ENCODE measurements at places on chromosomes 11 and 22. TPM values are rescaled to one million over a fixed set of nuclear protein-coding genes. Genes with fewer than 3 reads are reported as not detected.

DNA sequence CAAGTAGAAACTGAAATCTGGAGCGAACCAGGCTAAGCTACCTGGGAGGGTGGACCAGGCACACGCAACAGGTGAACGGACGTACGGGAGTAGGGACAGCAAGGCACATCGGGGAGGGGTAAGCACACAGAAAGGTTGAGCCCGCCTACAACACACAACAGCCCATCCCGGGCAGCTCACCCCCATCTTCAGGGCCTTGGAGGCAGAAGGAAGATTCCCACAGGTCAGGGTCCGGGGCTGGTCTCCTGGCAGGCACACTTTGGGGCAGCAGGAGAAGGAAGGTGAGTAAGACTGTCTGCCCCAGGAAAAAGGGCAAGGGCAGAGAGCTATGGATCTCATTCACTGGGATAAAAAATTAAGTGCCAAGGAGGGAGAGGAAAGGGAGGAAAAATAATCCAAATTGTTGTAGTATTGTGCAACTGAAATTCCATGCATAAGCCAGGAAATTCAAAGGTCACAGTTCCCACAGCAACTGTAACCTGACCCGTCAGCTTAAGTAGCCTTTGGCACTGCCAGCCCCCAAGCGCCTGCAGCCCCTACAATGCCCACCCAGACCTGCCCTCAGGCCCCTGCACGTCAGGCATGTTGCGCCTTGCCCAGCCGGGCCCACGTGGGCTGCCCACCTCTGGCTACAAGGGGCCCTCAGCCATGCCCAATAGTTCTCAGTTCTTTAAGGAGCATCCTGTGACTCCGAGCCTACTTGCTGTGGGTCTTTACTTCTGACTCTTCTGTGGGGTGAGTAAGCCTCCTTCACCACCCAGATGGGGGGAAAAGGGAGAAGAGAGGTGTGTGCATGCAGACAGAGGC lies 51.8 kb downstream of the MICAL3 start:
- no peak for DNase-seq

DNA sequence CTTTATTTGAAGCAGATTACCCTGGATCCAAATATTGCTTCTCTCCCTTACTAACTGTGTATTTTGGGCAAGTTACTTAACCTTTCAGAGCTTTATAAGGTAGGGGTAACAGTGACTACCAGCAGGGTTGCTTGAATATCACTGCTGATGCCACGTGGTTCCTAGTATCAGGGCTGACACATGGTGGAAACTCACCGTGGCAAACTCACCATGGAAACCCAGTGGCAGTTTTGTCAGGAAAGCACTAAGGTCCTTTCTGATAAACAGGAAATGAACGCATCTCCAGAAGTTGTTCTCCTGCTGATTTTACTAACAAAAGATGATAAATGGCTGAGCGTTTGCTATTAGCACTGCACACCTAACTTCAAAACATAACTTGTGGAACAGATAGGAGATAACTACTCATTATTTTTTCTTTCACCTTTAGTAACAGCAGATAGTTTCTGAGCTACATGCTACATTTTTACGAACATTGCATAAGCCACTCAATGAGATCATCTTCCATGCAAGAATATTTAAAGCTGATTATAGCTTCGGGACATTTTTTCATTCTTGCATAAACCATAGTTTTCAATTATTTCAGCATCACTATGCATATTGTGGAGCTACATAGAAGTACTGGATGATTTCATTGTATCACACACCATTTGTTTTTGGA lies 59.7 kb upstream of the RAG2 start:
- DNase-seq, result no peak

- no peak for DNase-seq
Measured at GRCh38 chr11:130206141-130206540, 46.6 kb downstream of the ST14 start.

GRCh38 chr11:101407324-101407723 lies 176.5 kb downstream of the TRPC6 start:
- DNase-seq, result no peak

DNA sequence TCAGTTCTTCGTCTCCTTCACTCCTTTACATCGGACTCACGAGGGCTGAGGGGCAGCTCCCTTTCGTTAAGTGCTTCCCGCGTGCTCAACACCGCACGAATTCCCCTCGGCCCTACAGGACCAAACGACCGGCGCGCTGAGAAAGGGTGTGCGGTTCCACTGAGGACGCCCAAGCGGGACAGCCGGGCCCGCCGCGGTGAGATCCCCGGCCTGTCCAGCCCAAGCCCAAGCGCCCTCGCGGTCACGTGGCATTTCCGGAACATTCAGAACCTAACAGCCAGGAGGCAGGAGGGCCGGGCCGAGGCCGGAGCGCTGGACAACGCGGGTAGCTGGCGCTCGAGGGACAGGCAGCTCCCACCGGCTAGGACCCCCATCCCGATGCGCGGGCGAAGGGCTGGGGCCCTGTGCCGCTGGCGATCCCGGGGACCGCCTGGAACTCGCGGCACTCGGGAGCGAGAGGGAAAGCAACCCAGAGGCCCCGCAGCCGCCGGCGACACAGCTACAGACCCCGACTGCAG lies 737 bp upstream of the STIP1 start:
- no peak for DNase-seq

DNA sequence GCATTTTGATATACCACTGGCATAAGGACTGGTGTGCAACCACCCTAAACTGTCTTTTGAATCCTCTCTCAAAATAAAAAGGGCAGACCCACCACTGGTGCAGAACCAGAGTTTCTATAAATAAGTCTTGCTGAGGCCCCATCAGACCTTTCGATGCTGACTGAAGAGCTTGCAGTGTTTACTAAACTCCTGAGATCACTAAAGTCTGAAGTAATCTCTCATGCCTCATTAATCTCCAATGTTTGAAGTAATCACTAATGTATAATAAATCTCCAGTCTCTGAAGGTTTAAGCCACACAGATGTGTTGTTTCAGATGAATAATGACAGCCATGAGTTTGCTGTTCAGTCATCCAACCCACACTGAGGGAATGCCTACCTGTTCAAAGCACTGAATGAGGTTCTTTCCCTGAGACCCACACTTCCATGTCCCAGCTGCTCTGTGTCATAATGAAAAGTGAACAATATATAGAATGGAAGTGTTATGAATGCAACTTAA lies 50.6 kb upstream of the DEUP1 start:
- no peak for DNase-seq

Gene ROBO4
- not detected for total RNA-seq

DNA sequence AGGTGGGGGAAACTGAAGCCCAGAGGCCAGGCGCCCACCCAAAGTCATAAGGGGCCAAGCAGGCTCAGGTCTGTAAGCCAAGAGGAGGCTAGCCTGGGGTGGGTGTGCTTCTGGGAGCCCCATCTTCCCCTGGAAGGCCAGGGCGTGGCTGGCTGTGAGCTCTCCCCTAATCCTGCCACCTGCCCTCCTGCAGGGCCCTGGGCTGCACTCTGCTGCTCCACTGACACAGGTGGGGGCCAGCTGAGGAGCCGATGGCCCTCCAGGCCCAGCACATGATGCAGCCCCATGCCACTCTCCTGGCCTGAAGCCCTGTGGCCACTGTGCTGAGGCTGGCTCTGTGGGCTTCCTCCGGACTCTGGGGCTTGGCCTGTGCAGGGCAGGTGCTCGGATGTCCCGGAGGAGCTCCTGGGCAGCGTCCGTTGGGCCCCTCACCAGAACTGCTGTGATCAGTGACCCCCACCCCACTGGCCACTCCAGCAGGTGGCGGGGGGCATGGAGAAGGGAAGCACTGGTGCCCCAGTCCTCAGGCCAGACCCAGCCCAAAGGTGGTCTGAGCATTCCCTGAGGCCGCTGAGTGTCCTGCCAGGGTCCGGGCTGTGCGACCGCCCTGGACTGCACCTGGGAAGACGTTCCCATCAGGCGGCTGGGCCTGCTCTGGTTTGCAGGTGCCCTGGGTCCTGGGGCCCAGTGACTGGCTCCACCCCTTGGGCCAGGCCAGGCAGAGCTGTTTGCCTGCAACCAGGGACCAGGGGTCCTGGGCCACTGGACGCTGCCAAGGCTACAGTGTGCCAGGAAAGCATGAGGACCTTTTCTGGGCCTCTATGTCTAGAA lies 8.5 kb downstream of the PIM3 start:
- DNase-seq, result no peak

Gene XKR3
- not detected for total RNA-seq

DNA sequence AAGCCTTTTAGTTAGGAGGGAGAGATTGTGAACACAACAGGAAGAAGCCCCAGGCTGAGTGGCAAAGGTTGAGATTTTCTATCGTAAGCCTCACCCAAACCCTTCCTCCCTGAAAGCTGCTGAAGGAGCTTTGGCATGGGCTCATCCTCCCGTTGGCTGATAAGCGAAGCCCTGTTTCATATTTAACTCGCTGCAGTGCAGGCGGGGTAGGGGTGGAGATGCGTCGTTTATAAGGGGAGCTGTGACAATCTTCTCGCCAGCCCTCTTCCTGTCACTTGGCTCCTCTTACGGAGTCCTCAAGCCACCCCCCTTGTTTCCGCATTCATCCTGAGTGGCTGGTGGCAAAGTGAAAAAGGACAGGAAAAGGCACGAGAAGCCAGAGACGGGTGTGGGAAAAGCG lies 137.0 kb downstream of the OR4C45 start:
- no peak for DNase-seq

Gene IFTAP
- 13.8 TPM for total RNA-seq

GRCh38 chr11:44766112-44766971 lies 39.6 kb downstream of the TSPAN18 start:
- no peak for DNase-seq

Gene ADAMTS15
- total RNA-seq, result 0.44 TPM

DNA sequence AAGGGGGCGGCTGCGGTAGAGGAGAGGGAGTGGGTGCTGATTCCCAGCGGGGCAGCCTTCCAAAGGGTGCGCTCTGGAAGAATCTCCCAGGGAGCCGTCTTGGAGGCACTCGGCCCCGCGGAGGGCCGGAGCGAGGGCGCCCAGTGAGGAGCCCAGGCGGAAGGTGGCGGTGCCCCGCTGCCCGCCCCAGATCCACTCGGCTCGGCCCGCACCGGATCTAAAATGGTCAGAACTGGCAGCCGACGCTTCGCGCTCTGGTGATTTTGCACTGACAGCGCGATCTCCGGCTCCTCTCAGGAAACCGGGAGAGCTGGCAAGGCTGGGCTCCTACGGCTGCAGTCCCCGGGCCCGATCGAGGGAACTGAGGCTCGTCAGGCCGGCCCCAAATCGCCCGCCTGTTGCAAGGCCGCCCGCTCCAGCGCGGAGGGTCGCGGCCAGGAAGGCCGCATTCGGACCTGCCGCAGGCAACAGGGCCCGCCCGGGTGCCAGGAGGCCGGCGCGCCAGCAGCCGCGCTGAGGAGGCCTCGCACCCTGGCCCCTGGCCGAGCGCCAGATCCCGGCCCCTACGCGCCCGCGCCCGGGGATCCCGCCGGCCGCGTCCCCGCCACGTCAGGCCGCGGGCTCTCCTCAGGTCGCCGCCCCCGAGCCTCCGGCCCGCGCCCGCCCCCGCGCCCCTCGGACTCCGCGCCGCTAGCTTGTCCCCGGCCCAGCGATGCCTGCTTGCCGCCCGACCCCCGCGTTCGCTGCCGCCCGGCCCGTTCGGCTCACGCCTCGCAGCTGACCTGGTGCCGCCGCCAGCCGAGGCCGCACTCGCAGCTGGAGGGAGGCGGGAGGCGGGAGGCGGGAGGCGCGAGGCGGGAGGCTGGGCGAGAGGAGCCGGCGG lies at the start of gene KLHL22:
KLHL22 (minus strand) TSS at position 818 of the 883 bp plus-strand sequence. CDS start 6,584 bp downstream, outside the sequence.
- no peak for DNase-seq

Gene DENND6B
- total RNA-seq, result 11.0 TPM

DNA sequence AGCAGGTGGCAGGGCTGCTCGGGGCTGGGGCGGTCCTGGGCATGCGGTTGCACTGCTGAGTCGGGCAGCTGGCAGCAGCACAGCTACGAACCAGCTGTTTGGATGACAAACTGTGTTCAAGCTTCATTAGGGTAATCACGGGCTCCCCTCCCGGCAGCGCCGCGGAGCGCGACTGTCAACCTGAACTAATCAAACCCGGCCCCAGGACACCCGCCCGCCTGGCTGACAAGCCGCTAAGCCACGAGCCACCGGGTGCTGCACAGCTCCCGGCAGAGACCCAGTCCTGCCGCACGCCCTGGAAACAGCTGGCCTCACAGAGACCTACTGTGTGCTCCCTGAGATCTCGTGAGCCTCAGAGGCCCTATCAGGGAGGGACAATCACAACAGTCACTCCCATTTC lies 60.6 kb upstream of the TCF20 start:
- no peak for DNase-seq

- no peak for DNase-seq
Measured at GRCh38 chr22:31089160-31090100, 8.3 kb downstream of the SMTN start.

- DNase-seq, result no peak
Measured at GRCh38 chr11:19392847-19393518, 152.2 kb upstream of the E2F8 start.

Gene SHANK2
- total RNA-seq, result 16.9 TPM

Gene OTOG
- 0.07 TPM for total RNA-seq

DNA sequence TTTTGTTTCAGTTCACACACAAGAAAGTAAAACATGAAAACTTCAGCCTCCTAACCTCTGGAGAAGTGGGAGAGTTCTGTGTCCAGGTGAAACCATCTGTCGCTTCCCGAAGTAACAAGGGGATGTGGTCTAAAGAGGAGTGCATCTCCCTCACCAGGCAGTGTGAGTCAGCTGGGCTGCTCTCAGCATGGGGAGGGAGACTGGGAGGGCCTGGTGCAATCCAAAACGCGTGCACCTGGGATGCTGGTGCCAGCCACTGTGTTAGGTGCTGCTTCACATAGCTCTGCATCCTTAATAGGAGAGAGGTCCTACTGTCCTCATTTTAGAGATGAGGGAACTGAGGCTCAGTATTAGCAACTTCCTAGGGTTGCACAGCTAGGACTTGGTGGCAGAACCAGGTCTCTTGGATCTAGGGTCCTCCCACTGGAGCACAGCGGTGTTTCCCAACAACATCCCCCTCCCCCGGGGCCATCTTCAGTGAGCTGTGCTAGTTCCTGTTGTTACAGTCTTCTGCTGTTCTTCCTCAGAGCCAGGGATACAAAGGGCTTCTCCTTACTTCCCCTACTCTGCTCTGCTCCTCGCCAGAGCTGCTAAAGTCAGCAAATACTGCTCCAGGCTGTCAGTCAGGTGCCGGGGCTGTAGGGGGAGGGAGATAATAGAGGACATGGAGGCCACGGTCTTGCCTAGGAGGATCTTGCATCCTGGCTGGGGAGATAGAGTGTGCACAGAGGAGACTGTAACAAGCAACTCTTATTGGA lies 8.0 kb downstream of the IL10RA start:
- DNase-seq, result no peak

GRCh38 chr11:105389952-105390351 lies 219.9 kb upstream of the GRIA4 start:
- DNase-seq, result no peak

GRCh38 chr11:112485280-112485679 lies 224.6 kb upstream of the PLET1 start:
- no peak for DNase-seq

Gene ST14
- 107 TPM for total RNA-seq

DNA sequence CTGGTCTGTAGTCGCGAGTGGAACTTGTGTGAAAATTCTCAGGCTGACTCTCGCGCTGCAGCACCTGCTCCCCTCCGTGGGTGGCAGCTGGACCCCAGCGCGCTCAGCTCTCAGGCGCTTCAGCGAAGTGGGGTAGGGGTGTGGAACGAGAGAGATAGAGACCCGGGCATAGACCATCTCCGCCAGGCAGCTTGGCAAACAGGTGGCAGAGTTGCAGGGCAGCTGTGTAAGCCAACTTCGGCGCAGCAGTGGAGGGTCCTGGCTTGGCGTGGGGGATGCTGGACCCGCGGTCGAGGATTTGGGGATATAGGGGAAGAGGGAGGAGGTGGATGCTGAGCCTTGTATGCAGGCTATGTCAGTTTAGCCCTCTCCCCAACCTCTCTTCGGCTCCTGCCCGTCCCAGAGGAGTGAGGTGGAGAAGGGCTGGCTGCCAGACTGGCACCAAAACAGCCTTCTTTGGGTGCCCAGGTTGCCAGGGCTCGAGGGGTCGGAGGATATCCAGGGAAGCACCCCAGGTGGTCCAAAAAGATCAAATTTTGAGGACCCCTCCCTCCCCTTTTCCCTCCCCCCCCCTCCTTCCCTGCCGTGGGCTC lies 746 bp upstream of the CALCB start:
- DNase-seq, result no peak
